ENCODE measurements at places on chromosomes 1 and 21.

- DNase-seq, result peak; percentile 24
Observed at GRCh38 chr1:180881806-180882509, 30.7 kb upstream of the KIAA1614 start.

DNA sequence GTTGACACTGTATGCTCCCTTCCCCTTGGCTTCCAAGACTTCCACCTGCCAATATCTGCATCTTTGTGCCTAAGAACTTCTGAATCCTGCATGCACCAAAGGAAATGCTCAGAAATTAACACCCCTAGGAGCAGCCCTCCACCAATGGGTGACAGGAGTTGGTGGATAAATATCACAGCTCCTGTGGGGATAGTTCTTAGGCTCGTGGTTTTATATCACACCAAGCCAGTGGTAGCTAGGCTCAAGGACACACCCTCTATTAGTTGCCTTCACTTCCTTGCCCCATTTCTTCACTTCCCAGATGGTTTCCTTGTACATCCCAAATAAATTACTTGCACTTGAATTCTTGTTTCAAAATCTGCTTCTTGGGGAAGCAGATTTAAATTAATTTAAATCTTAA is 16.9 kb upstream of the CDC14A start:
- no peak for DNase-seq

- no peak for DNase-seq
Observed at GRCh38 chr1:29123887-29124365, at the start of gene TMEM200B. Gene TMEM200B (minus strand): TSS chr1:29123903. CDS start chr1:29121828, 2,075 bp downstream.

DNA sequence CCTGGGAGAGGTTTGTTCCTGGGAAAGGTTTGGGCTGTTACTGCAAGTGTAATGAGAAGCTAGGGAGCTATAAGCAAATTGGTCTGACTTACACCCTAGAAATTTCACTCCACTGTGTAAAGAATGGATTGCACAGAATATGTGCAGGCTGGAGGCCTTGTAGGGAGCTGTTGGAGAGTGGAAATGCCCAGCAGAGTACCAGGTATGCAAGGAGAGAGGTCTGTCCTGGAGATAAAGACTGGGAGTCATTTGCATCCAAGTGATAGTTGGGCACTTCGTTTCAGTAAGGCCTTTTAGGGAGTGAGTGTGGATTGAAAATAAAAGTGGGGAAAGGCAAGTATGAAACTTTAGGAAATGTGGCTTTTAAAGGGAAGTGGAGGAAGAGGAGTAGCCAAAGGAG is 75.8 kb downstream of the CACNA1E start:
- no peak for DNase-seq

- no peak for DNase-seq
Observed at GRCh38 chr21:38777015-38777414, 28.7 kb upstream of the ETS2 start.

GRCh38 chr1:3186526-3186921 is 117.5 kb downstream of the PRDM16 start:
- peak; percentile 56 for DNase-seq

DNA sequence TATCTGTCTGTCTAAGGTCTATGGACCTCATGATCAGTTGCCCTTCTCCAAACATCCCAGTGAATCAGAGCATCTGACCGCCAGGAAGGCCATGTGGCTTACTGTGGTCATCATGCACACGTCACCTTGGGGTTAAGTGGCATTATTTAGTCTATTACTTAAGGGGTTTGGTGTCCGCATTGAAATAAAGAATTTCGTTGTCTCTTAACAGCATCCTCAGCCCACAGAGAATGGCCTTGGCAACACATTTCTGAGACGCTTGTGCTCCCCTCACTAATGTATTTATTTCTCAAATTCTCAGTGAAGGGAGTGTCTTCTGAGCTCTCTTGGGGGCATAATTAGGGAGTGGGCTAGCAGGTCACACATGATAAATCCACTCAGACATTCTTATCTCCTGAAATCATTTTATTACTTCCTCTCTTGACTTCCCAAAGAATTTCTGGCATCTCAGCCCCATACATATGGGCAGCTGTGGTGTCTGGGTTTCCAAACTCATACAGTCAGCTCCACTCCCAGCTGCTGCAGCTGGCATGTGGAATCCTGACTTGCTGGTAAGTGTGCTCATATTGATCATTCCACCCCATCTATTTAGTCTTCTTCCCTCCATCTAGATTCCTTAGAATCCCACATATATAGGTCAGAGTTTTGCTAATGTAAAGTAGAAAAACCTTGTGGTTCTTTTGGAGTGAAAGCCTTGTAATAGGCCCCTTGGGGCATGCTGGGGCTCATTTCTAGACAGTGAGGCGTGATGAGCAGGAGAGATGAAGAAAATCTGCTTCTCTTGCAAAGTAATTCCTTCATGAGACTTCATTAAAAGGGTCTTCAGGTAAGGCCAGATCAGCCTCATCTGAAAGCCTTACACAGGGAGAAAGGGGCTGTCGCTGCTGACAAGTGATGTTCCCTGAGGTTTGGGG is 110.5 kb downstream of the HHAT start:
- DNase-seq, result no peak

GRCh38 chr1:99131546-99131945 is 126.9 kb upstream of the PLPPR5 start:
- no peak for DNase-seq

GRCh38 chr1:14627608-14628489 is 29.4 kb downstream of the KAZN start:
- DNase-seq, result peak; percentile 49

- no peak for DNase-seq
Observed at GRCh38 chr1:153818876-153819275, 43.7 kb downstream of the SLC27A3 start.

- no peak for DNase-seq
Observed at GRCh38 chr1:178702146-178702545, 22.9 kb upstream of the RALGPS2 start.

DNA sequence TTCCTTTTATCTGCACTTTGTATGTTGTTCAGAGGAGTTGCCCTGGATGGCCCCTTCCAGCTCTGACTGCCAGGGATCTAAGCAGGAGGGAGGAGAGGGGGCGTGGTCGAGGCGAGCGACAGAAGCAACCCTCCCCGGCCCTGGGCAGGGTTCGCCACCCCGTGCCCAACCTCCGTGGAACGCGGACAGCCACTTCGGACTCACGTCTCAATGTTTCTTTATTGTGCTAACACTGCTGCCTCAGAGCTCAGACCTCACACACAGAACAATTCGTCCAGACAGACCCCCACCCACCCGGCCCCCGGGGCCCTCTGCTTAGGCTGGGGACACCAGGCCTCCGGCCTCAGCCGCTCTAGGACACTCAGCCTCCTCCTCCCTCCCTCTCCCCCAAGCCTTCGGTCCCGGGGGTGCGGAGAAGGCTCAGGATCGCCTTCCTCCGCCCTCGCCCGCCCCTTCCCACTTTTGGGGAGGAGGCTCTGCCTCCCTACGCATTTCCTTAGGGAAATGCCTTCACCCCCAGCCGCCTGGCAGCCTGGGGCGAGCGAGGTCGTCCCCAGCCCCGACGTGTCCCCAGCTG is 8.3 kb downstream of the VSIG8 start:
- no peak for DNase-seq

DNA sequence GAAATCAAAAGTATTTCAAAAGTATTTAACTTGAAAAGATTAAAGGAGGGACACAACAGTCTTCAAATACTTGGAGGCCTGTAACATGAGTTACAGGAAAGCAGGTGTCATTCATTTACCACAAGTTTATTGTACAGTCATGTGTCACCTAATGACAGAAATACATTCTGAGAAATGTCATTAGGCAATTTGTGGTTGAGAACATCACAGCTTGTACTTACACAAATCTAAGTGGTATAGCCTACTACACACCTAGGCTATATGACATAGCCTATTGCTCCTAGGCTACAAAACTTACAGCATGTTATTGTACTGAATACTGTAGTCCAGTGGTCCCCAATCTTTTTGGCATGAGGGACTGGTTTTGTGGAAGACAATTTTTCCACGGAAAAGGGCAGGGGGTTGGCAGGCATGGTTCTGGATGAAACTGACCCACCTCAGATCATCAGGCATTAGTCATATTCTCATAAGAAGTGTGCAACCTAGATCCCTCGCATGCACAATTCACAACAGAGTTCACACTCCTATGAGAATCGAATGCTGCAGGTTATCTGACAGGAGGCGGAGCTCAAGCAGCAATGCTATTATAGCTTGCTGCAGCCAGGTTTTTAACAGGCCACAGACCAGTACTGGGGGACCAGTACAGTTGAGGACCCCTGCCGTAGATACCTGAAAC is 25.0 kb upstream of the PHTF1 start:
- no peak for DNase-seq

GRCh38 chr1:65526049-65526556 is 105.6 kb downstream of the LEPR start:
- DNase-seq, result no peak

DNA sequence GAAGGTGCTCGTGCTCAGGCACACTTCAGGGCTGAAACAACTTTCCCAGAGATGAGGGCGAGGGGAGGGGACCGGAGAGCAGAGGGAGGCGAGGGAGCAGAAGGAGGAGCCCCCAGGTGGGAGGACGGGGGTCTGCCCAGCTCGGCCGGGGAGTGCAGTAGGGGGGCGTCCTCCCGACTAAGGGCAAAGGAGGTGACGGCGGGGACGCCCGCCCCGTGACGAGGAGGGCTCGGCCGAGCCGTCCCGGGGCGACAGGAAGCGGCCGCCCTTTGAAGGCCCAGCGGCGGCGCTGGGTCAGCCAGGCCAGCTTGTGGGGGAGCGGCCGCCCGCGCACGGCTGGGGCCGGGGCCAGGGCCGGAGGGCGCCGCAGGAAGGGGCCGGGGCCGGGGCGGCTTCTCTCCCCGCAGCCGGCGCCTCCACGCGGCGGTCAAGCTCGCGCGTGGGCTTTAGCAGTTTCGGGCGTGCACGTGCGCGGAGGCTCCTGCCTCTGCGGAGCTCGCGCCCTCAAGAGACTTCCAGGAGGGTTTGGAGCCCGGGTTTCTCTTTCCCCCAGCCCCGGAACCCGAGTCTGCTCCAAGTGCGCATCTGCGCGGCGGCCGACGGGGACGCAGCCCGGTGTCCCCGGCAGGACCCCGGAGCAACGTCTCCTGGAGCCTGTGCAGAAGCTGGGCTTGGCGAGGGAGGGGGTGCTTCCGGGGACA is 100.8 kb upstream of the SLC45A1 start:
- DNase-seq, result no peak

DNA sequence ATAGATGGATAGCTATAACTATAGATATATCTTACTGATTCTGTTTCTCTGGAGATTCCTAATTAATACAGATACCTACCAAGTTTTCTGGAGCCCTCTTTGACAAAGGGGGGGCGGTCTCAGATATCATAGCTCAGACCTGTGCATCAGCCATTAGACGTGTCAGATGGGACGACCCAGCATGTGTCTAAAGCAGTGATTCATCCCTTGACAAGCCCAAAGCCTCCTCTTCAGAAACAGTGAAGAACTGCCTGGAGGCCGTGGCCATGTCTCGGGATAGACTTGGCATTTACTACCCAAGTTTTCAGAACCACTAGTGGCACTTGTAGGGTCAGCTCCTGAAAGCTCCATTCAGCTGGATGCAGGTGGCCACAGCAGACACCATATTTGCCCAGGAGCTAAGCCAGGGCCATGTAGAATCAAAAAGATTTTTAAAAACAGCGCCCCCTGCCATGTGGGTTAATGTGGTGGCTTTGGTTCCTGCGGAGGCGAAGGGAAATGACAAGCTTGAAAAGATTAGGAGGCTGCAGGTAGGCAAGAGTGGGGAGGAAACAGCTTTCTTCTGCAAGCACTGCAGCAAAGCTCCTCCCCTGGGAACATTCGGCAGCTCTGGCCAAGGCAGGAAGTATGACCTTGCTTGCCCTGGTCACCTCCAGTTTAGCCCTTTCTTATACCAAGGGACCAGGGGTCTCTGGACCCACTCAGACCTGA is 82.2 kb downstream of the FBXO2 start:
- DNase-seq, result no peak

GRCh38 chr1:8211251-8211882 is 106.5 kb upstream of the SLC45A1 start:
- DNase-seq, result no peak

- no peak for DNase-seq
Observed at GRCh38 chr1:23865543-23865930, 2.6 kb downstream of the FUCA1 start.

Measured in renal cortex interstitium (tissue), 15 donors.